ENCODE measurements at places on chromosomes 7 and 10. TPM values are rescaled to one million over a fixed set of nuclear protein-coding genes. Genes with fewer than 3 reads are reported as not detected.

Gene AZGP1
- total RNA-seq: not detected

Gene RASSF4
- 104 TPM for total RNA-seq

Gene INHBA
- 0.65 TPM for total RNA-seq

Gene GNAT3
- total RNA-seq: not detected

GRCh38 chr7:23523486-23524075 is 8.2 kb downstream of the TRA2A start:
- H3K27me3 ChIP-seq: no peaks in the 10 kb centered on the region
- H3K4me1 ChIP-seq: peaks cover 19% of the 10 kb centered on the region
- no peak overlapping the region for H3K27ac ChIP-seq
- no peak for DNase-seq
- peaks cover 33% of the 10 kb centered on the region for H3K36me3 ChIP-seq

GRCh38 chr10:5618042-5618441 is 48.4 kb downstream of the ASB13 start:
- DNase-seq: no peak
- H3K4me1 ChIP-seq: peaks cover 3% of the 10 kb centered on the region
- H3K36me3 ChIP-seq: no peaks in the 10 kb centered on the region
- H3K4me3 ChIP-seq: no peak overlapping the region

- H3K27me3 ChIP-seq: no peaks in the 10 kb centered on the region
- DNase-seq: peak; percentile 41
- peaks cover 31% of the 10 kb centered on the region for H3K36me3 ChIP-seq
- no peak overlapping the region for H3K27ac ChIP-seq
These were observed 9.5 kb downstream of the PTCD1 start for GRCh38 chr7:99428972-99429566.

DNA sequence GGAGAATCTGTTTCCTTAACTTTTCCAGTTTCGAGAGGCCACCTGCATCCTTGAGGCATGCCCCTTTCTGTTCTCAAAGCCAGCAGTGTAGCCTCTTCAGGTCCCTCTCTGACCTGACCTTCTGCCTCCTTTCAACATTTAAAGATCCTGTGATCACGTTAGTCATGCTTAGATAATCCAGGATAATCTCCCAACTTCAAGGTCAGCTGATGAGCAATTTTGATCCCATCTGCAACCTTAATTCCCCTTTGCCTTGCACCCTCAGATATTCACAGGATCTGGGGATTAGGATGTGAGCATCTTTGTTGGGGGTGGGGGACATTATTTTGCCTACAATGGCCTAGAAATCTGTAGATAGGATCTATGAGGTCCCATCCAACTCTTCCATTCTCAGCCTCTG is 8.0 kb downstream of the HKDC1 start:
- DNase-seq: no peak
- no peaks in the 10 kb centered on the region for H3K27me3 ChIP-seq
- no peaks in the 10 kb centered on the region for H3K36me3 ChIP-seq
- peaks cover 65% of the 10 kb centered on the region for H3K4me1 ChIP-seq

GRCh38 chr10:30352377-30352776 is 3.3 kb upstream of the MTPAP start:
- no peak for DNase-seq
- H3K27ac ChIP-seq: no peak overlapping the region
- H3K36me3 ChIP-seq: no peaks in the 10 kb centered on the region
- H3K4me3 ChIP-seq: no peak overlapping the region
- peaks cover 12% of the 10 kb centered on the region for H3K4me1 ChIP-seq

- no peak overlapping the region for H3K27ac ChIP-seq
- peaks cover 7% of the 10 kb centered on the region for H3K4me1 ChIP-seq
- DNase-seq: no peak
- no peaks in the 10 kb centered on the region for H3K36me3 ChIP-seq
These were observed 56.2 kb upstream of the IGFBP3 start for GRCh38 chr7:45977256-45977780.

Gene PLAC9
- not detected for total RNA-seq

Gene AEBP1
- total RNA-seq: 3.3 TPM

DNA sequence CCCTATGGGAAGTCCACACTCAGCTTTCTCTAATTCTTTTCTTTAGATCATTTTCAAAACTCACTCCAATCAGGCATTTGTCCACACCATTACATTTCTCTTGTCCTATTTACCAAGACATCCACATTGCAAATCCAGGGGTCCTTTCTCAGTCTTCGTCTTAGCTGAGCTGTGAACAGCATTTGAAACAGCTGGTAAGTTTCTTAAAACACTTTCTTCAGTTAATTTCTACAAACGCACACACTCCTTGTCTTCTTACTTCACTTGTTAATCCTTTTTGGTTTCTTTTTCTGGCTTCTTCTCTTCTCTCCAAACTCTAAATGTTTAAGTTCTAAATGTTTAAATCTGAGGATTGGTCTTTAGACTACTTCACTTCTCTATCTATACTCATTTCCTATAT is 769.3 kb downstream of the PHTF2 start:
- no peak for DNase-seq
- no peak overlapping the region for H3K27ac ChIP-seq
- no peaks in the 10 kb centered on the region for H3K27me3 ChIP-seq
- H3K36me3 ChIP-seq: no peaks in the 10 kb centered on the region
- no peaks in the 10 kb centered on the region for H3K4me1 ChIP-seq

Gene GDF2
- total RNA-seq: not detected

GRCh38 chr10:104640339-104641186 is 527 bp upstream of the SORCS3 start:
- no peak for DNase-seq
- H3K4me1 ChIP-seq: no peaks in the 10 kb centered on the region
- no peak overlapping the region for H3K4me3 ChIP-seq
- H3K27me3 ChIP-seq: peaks cover 24% of the 10 kb centered on the region
- no peak overlapping the region for H3K27ac ChIP-seq
- no peaks in the 10 kb centered on the region for H3K36me3 ChIP-seq

DNA sequence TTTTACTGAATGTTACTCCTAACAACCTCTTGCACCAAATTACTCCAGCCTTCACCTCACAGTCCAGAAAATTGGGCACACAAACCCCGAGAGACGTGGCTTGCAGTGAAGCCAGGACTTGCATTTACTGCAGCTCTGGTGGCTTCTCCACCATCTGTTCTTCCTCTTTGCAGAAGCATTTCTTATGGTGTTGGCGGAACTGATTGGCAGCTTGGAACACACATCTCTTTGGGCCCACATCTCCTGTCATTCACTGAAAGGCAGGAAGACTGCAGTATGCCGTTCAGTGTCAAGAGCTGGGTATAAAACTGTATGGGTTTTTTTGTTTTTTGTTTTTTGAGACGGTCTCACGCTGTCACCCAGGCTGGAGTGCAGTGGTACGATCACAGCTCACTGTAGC is 38.3 kb upstream of the PRKAR1B start:
- H3K4me3 ChIP-seq: no peak overlapping the region
- no peak for DNase-seq
- H3K27me3 ChIP-seq: no peaks in the 10 kb centered on the region
- H3K4me1 ChIP-seq: no peaks in the 10 kb centered on the region
- H3K27ac ChIP-seq: no peak overlapping the region

DNA sequence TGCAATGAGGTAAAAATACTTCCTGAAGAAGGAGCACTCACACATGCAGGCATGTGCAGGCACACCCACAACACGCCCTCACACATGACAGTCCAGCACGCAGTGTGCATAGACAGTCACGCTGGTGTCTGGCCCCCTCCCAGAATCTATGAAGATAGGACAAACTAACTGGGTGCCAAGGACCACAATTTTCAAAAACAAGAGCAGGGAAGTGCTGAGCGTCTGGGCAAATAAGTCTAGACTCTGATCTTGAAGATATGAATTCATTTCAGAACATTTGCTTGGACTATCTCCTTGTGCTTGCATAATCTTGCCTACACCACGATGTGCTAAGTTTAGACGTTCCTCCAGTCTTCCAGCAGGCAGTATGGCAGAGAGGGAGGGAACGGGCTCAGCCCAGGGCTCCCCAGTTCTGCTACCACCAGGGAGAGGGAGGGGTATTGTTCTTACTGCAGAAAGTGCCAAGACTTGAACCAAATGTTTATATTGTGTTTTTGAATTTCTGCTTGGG is 276.5 kb upstream of the KLF6 start:
- no peaks in the 10 kb centered on the region for H3K36me3 ChIP-seq
- H3K27me3 ChIP-seq: no peaks in the 10 kb centered on the region
- DNase-seq: peak; percentile 23
- H3K4me1 ChIP-seq: peaks cover 17% of the 10 kb centered on the region
- no peak overlapping the region for H3K27ac ChIP-seq

DNA sequence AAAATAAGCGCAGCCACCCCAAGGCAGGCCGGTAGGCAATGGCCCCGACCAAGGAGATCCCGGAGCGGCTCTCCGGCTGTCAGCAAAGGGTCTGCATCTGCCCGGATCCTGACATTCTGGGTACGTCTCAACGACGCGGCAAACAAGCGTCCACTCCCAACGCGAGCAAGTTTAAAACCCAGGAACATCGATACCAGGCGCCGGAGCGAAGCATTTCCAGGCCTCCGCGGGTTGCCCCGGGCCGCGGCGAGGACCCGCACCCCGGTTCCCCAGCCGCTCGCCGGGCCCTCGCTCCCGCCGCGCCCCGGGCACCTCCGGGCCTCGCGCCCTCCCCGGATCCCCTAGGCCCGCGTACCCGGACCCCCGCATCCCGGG is 453 bp downstream of the URGCP start:
- peaks cover 13% of the 10 kb centered on the region for H3K4me1 ChIP-seq
- H3K4me3 ChIP-seq: peak overlapping the region; percentile 46
- no peak for DNase-seq
- H3K36me3 ChIP-seq: no peaks in the 10 kb centered on the region

Gene POLL
- 22.8 TPM for total RNA-seq
